Activated T-helper 2 cell treated with anti-CD3 and anti-CD28 coated beads, Interferon-gamma antibody, Interleukin-2, Interleukin-4, amounts not matched to agents 10 μg/mL and 5 μg/mL and 100 μg/mL, durations not matched to agents 14 hours and 24 hours and 36 hours (primary cell): ENCODE measurements at places on chromosomes 1 and 21. TPM values are rescaled to one million over a fixed set of nuclear protein-coding genes. Genes with fewer than 3 reads are reported as not detected.
A peak's percentile ranks its signal among the peaks of the same experiment; 100 is the strongest.

GRCh38 chr1:87927391-87928280 is 599.0 kb downstream of the LMO4 start:
- H3K4me1 ChIP-seq, result no peaks in the 10 kb centered on the region
- H3K27me3 ChIP-seq, result no peaks in the 10 kb centered on the region
- no peak overlapping the region for H3K27ac ChIP-seq
- H3K4me3 ChIP-seq, result no peak overlapping the region
- DNase-seq, result no peak

- H3K4me3 ChIP-seq, result no peak overlapping the region
- peaks cover 4% of the 10 kb centered on the region for H3K27me3 ChIP-seq
- no peaks in the 10 kb centered on the region for H3K36me3 ChIP-seq
- no peak overlapping the region for H3K27ac ChIP-seq
- DNase-seq, result no peak
- no peaks in the 10 kb centered on the region for H3K4me1 ChIP-seq
These were observed 40.6 kb downstream of the TCP10L start for GRCh38 chr21:32544697-32545096.

DNA sequence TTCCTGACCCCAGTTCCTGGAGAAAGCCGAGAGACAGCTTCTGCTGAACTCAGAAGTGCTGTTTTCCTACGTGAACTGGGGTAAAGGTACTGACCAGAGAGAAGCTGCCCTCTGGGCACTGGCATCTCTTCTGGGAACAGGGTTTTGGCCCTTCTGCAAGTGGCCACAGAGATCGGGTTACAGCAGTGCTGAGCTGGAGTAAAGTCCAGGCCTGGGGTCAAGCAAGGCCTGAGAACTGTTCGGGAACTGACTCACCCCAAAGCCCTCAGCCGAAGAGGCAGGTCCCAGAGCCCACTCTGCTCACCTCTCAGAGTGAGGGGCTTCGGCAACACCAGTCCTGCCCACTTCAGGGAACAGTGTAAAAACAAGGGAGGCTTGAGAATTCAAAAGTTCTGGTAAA is 177.2 kb upstream of the RUNX1 start:
- no peaks in the 10 kb centered on the region for H3K27me3 ChIP-seq
- no peak for DNase-seq
- peaks cover 56% of the 10 kb centered on the region for H3K4me1 ChIP-seq

GRCh38 chr1:244102046-244102445 is 51.0 kb downstream of the ZBTB18 start:
- no peak overlapping the region for H3K27ac ChIP-seq
- H3K4me3 ChIP-seq, result no peak overlapping the region
- no peaks in the 10 kb centered on the region for H3K36me3 ChIP-seq
- H3K27me3 ChIP-seq, result peaks cover 19% of the 10 kb centered on the region
- peaks cover 1% of the 10 kb centered on the region for H3K4me1 ChIP-seq

DNA sequence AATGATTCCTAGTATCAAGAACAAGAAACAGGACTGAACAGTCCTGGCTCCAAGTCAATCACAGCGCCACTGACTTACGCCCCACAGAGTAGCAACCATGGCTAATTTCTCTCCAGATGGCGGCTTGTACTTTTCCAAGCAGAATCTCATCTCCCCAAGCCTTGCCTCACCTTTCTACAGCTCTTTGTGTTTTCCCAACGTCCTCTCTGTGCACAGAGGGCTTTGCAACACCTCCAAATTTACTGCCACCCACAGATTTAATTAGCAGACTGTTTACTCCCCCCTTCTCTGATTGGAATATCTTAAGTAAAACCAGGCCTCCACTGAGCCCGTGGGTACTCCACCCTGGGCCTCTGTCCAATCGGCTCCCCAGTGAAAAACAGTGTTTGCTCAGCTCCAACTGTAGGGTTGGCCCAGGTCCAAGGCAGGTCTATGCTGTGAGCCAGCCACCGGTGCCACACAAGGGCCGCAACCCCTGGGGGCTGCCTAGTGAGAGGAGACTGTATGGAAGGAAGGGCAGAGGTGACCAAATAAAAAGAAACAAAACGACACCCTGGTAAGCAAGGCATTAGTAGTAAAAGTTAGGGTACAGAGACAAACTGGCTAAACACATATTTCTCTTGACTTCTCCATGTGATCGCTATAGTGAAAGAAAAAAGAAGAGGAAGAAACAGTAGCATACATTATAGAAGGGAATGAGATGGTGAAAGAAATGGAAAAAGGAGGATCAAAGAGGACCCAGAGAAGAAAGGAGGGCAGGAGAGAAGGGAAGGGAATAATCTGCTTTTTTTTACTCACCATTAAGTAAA is 128.4 kb upstream of the SOD1 start:
- no peaks in the 10 kb centered on the region for H3K36me3 ChIP-seq
- H3K27me3 ChIP-seq, result peaks cover 8% of the 10 kb centered on the region

DNA sequence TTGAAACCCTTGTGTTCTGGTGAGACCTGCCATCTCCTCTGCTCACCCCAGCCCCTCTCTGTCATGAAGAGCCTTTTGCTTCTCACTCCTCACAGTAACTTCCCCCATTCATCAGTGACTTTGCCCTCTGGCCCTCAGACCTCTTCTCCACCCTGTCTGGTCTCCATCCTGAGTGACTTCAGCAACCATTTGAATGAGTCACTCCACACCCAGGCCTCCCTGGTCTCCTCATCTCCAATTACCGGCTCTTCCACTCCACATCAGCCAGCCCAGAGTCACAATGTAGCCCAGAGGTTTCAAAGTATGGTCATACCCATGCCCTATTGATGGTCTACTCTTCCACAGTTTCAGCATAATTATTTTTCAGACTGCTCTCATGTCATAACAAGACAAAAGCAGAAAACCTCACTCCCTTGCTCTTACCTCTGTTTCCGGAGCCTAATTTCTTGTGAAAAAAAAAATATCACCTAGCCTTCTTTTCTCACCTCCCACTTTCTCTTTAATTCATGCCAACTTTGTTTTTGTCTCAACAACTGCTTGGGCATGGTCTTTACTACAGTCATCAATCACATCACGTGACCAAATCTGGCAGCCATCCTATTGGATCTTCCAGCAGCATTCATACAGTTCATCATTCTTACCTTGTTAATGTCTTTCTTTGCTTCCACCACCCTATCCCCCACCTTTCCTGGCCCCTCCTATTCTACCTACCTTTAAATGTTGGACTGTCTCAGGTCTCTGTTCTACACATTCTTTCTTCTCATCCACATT is 35.6 kb upstream of the NEK7 start:
- H3K4me3 ChIP-seq, result no peak overlapping the region
- no peaks in the 10 kb centered on the region for H3K4me1 ChIP-seq
- H3K36me3 ChIP-seq, result no peaks in the 10 kb centered on the region
- DNase-seq, result no peak

DNA sequence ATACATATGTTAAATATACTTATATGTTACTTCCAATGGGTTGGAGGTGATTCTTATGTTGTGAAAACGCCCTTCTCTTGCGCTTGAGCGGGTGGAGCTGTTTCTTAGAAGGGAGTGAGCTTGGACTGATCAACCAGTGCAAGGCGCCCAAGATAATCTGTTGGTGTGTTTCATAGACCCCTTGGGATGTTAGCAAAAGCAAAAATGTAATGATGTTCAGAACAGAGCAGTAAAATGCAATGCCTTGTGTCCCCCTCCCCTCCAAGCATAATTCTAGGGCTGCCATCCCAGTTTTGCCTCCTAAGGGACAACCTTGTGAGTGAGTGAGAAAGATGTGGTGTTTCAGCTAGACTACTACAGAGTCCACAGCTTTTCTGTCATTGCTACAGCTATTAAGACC is 6.2 kb upstream of the CD34 start:
- H3K36me3 ChIP-seq, result no peaks in the 10 kb centered on the region
- DNase-seq, result no peak
- H3K27me3 ChIP-seq, result peaks cover 51% of the 10 kb centered on the region

DNA sequence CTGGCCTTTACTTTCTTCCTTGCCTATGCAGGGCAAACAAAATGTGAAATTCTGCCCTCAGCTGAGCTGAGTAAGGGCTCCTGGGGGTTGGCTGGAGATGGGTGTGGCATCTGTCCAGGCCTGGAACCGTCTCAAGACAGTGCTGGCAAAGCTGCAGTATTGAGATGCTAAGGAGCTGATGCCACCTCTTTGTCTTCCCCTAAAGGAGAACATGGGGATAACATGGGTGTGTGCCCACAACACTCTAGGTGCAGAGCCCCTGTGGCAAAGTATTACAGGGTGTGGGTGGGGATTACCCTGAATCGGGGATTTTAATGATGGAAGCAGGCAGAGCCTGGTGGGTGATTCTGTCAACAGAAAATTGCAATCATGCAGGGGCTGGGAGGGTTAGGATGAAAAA is 2.5 kb upstream of the ST3GAL3 start:
- peaks cover 40% of the 10 kb centered on the region for H3K36me3 ChIP-seq
- no peak for DNase-seq
- H3K27me3 ChIP-seq, result no peaks in the 10 kb centered on the region
- H3K4me3 ChIP-seq, result peak overlapping the region; percentile 24

DNA sequence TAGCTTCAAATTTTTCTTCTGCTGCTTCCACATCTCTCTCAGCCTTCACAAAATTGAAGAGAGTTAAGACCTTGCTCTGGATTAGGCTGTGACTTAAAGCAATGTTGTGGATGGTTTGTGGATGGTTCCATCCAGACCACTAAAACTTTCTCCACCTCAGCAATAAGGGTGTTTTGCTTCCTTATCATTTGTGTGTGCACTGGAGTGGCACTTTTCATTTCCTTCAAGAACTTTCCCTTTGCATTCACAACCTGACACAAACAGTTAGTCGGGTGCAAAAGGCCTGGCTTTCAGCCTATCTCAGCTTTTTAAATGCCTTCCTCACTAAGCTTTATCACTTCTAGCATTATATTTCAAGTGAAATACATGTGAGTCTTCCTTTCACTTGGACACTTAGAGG is 30.3 kb downstream of the DENND1B start:
- no peak overlapping the region for H3K27ac ChIP-seq
- peaks cover 57% of the 10 kb centered on the region for H3K4me1 ChIP-seq
- DNase-seq, result no peak
- H3K36me3 ChIP-seq, result peaks cover 56% of the 10 kb centered on the region
- no peak overlapping the region for H3K4me3 ChIP-seq
- H3K27me3 ChIP-seq, result no peaks in the 10 kb centered on the region

GRCh38 chr1:191085121-191085520 is 607.5 kb upstream of the BRINP3 start:
- H3K27ac ChIP-seq, result no peak overlapping the region
- H3K4me3 ChIP-seq, result no peak overlapping the region
- no peaks in the 10 kb centered on the region for H3K27me3 ChIP-seq
- no peak for DNase-seq
- no peaks in the 10 kb centered on the region for H3K36me3 ChIP-seq

GRCh38 chr1:43975249-43975961 is 645 bp downstream of the ATP6V0B start:
- peaks cover 50% of the 10 kb centered on the region for H3K4me1 ChIP-seq
- peak overlapping the region; percentile 46 for H3K27ac ChIP-seq
- peaks cover 59% of the 10 kb centered on the region for H3K36me3 ChIP-seq
- peak overlapping the region; percentile 91 for H3K4me3 ChIP-seq
- peak; percentile 24 for DNase-seq

GRCh38 chr1:83985048-83985447 is 13.9 kb downstream of the TTLL7 start:
- H3K4me3 ChIP-seq, result no peak overlapping the region
- H3K4me1 ChIP-seq, result peaks cover 2% of the 10 kb centered on the region
- H3K27ac ChIP-seq, result no peak overlapping the region
- H3K27me3 ChIP-seq, result no peaks in the 10 kb centered on the region
- DNase-seq, result no peak
- no peaks in the 10 kb centered on the region for H3K36me3 ChIP-seq

DNA sequence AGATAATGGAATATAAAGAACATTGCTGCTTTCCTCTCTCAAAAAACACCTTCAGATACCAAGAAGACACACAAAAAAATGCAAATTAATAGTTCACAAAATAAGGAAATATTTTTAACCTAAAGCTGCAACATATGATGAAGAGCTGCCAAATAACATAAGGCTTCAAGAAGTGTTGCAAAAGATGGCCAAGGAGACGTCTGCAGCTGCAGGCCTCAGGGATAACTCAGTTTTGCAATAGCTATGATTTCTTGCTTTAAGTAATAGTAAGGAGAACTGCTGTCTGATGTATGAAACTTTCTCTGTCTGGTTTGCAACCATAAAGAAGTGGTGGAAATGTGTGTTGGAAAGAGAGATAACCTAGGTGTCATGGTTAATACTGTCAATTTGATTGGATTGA is 1237.5 kb downstream of the MRPL39 start:
- H3K27me3 ChIP-seq, result no peaks in the 10 kb centered on the region
- no peak for DNase-seq
- no peak overlapping the region for H3K27ac ChIP-seq
- no peak overlapping the region for H3K4me3 ChIP-seq
- H3K4me1 ChIP-seq, result no peaks in the 10 kb centered on the region

DNA sequence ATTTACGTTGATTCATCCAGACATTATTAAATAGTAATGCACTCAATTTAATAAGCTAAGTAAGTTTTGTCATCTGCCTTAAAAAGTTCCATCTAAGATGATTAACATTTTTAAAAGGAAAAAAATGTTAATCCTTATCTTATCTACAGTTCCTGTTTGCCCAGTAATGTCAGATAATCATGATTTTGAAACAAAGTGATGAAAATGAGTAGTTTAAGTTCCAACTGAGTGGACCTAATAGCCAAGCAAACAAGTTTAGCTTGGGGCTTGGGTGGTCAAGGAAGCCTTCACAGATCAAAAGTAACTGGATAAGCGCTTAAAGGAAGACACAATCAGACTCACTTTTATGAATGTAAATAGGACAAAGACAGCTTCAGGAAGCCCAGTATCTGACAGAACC is 40.5 kb upstream of the JAK1 start:
- H3K4me3 ChIP-seq, result no peak overlapping the region
- no peak overlapping the region for H3K27ac ChIP-seq
- H3K4me1 ChIP-seq, result peaks cover 42% of the 10 kb centered on the region
- H3K27me3 ChIP-seq, result peaks cover 25% of the 10 kb centered on the region
- DNase-seq, result no peak

LRRC71 gene
- total RNA-seq, result not detected in 2 replicates

CHTOP gene
- 94.6 and 98.7 TPM in 2 replicates for total RNA-seq

C2CD2 gene
- total RNA-seq, result 8.6 and 11.1 TPM in 2 replicates

OR2G3 gene
- total RNA-seq, result not detected in 2 replicates

DVL1 gene
- total RNA-seq, result 53.8 and 60.7 TPM in 2 replicates

OR2L3 gene
- total RNA-seq, result not detected in 2 replicates

PADI2 gene
- 0.11 and 0.14 TPM in 2 replicates for total RNA-seq

SLC45A1 gene
- 0.50 and 0.80 TPM in 2 replicates for total RNA-seq

PATJ gene
- 3.3 and 3.4 TPM in 2 replicates for total RNA-seq

OR2T29 gene
- not detected in 2 replicates for total RNA-seq

KCNK2 gene
- total RNA-seq, result not detected in 2 replicates

RGS16 gene
- total RNA-seq, result 50.2 and 50.5 TPM in 2 replicates

KRTAP12-2 gene
- total RNA-seq, result not detected in 2 replicates

TRIM45 gene
- total RNA-seq, result 1.5 and 1.8 TPM in 2 replicates

NOTCH2NLA gene
- 40.9 and 41.9 TPM in 2 replicates for total RNA-seq

NMNAT2 gene
- total RNA-seq, result not detected in 2 replicates
